ENCODE measurements at places on chromosomes 5 and 9.

DNA sequence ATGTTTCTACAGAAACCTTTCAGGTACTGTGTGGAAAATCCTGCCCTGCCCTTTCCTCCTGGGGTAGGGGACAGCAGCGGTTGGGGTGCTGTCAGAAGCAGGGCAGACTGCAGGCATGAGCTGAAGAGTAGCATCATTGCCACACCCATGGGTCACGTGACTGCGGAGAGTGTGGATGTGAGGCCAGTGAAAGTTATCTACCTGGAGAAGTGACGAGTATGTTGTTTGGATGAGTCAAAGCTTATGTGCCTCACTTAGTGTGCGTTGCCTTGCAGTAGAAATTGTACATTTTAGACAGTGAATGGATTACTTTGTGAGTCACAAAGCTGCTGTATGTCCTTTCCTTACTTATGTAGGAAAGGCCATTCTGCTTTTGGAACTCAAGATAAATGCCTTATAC is 21.7 kb upstream of the ACTBL2 start:
- H3K36me3 ChIP-seq = no peaks in the 10 kb centered on the region
- H3K4me3 ChIP-seq = no peak overlapping the region
- DNase-seq = no peak
- no peak overlapping the region for H3K27ac ChIP-seq
- no peaks in the 10 kb centered on the region for H3K27me3 ChIP-seq
- peaks cover 11% of the 10 kb centered on the region for H3K4me1 ChIP-seq

DNA sequence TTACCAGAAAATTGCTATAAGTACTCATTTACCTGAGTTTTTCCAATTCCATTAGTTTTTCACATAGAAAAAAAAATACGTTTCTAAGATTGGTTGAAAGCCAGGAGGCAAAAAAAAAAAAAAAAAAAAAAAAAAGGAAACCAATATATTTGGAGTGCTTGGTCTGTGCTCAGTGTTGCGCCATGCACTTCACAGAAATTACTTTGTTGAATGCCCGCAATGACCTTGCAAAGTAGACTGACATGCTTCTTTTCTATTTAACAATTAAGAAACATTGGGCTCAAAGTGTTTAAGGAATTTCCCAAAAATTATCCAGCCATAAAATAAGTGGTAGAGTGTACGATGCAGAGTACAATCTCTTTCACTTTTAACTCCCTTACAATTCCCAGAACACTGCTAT is 65.2 kb upstream of the PAPPA start:
- DNase-seq = no peak
- H3K36me3 ChIP-seq = no peaks in the 10 kb centered on the region
- peaks cover 2% of the 10 kb centered on the region for H3K27me3 ChIP-seq
- no peak overlapping the region for H3K27ac ChIP-seq
- H3K4me3 ChIP-seq = no peak overlapping the region
- H3K4me1 ChIP-seq = no peaks in the 10 kb centered on the region

DNA sequence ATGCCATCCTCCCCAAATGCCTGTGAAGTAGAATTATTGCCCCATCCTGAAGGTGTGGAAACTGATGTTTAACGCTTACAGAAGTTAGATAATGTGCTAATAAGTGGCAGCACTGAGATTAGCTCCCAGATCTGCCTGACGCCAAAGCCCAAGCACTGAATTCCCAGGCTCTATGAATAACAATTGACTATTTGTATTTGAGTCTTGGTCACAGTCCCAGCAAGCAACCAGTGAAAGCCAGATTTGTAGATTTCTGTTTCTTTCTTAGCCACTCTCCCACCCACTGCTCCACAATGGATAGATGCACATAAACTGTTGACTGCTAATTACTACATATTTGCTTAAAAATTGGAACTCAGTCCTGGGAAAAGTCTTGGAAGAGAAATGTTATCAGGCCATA is 34.4 kb downstream of the FAM240B start:
- no peaks in the 10 kb centered on the region for H3K27me3 ChIP-seq
- DNase-seq = no peak
- H3K4me1 ChIP-seq = no peaks in the 10 kb centered on the region
- no peaks in the 10 kb centered on the region for H3K36me3 ChIP-seq

- H3K4me3 ChIP-seq = no peak overlapping the region
- H3K4me1 ChIP-seq = no peaks in the 10 kb centered on the region
- H3K27ac ChIP-seq = no peak overlapping the region
- no peak for DNase-seq
- H3K27me3 ChIP-seq = no peaks in the 10 kb centered on the region
These were observed 19.8 kb downstream of the TNFSF15 start for GRCh38 chr9:114785866-114786650.

DNA sequence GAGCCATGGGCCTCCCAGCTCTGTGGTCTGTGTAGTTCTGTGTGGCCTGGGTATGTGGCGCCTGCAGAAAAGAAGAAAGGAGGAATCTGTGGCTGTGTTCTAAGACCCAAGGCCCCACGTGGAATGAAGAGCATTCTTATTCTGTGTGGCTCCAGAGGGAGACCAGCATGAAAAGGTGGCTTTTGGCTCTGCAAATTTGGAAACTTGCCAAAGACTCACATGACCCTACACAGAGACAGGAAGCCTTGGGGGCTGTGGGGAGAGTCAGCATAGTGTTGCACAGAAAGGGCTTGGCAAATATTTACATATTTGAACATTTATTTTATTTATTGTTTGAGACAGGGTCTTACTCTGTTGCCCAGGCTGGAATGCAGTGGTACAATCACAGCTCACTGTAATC is 193.3 kb downstream of the TMEM38B start:
- H3K27ac ChIP-seq = no peak overlapping the region
- H3K4me1 ChIP-seq = no peaks in the 10 kb centered on the region
- no peak overlapping the region for H3K4me3 ChIP-seq
- no peaks in the 10 kb centered on the region for H3K27me3 ChIP-seq
- no peak for DNase-seq
- H3K36me3 ChIP-seq = no peaks in the 10 kb centered on the region

DNA sequence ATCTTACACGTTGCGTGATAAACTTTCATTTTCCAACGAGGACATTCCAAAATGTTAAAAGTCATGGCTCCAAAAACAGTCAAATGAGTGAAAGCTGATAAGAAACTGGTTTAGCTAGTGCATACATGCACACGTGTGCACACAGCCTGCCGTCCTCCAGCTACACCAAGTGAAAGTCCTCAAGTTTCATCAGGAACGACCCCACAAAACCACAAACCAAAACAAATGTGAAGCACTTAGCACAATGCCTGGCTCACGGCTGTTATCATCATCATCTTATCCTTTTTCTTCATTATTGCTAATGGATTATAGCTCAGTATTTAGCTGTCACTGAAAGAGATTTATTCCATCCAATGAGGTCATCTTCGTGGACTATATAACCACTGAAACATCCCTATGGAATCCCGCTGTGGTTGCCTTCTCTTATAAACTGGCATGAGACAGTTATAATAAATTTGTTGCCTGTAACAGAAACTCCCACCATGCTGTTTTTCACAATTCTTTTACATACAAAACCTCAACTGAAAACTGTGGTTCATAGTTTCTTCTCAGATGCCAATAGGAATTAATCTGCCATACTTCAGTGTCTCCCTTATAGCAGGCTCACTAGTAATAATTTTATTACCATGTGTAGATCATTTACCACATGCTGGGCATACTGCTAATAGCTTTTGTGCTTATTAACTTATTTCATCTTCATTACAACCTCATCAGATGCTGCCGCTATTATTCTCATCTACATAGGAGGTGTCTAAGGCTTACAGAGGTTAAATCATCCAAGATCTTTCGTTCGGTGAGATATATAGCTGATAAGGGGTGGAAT is 56.1 kb downstream of the SAXO1 start:
- no peaks in the 10 kb centered on the region for H3K27me3 ChIP-seq
- no peak overlapping the region for H3K4me3 ChIP-seq
- no peak overlapping the region for H3K27ac ChIP-seq
- H3K4me1 ChIP-seq = no peaks in the 10 kb centered on the region

Measured in liver (tissue), 10 donors.